ENCODE measurements at places on chromosomes 6 and 20. TPM values are rescaled to one million over a fixed set of nuclear protein-coding genes. Genes with fewer than 3 reads are reported as not detected.

The SLA2 gene
- total RNA-seq = not detected

- H3K4me1 ChIP-seq = no peaks in the 10 kb centered on the region
- DNase-seq = no peak
- no peaks in the 10 kb centered on the region for H3K36me3 ChIP-seq
- no peak overlapping the region for H3K4me3 ChIP-seq
- no peaks in the 10 kb centered on the region for H3K27me3 ChIP-seq
- no peak overlapping the region for H3K27ac ChIP-seq
Observed at GRCh38 chr6:64733433-64733832, 973.6 kb downstream of the EYS start.

DNA sequence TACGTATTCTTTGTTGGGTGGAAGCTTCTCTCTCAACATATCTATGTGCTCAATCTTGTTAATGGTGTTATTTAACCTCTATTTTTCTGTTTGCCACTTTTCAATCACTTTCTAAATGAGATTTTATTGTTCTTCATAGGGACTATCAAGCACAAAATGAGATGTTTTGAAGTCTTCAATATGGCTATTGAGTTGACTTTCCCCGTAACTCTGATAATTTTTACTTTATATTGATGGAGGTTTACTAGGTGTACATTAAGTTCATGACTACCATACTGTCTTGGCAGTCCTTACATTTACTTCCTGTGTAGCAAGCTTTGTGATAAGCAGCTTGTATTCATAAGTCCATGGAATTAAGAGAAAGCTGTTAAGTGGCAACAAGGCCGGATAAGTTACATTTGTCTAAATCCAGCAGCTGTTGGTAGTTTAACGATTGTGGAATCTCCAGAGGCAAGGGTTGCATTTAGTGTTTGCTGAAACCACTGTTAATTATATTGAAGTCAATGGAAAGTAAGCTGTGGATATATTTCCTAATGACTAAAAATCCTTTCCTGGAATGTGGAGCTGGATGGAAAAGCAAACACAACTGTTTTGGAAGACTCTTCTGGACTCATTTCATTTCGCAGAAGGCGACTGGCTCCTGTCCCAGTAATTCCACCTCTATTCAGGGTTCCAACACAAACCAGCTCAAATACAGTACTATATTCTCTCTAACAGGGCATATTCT lies 57.3 kb upstream of the SMIM29 start:
- H3K4me1 ChIP-seq = peaks cover 8% of the 10 kb centered on the region
- no peaks in the 10 kb centered on the region for H3K36me3 ChIP-seq
- peak overlapping the region; percentile 22 for H3K27ac ChIP-seq
- H3K27me3 ChIP-seq = no peaks in the 10 kb centered on the region

- H3K27me3 ChIP-seq = no peaks in the 10 kb centered on the region
- H3K4me1 ChIP-seq = peaks cover 30% of the 10 kb centered on the region
- H3K27ac ChIP-seq = no peak overlapping the region
- DNase-seq = no peak
Observed at GRCh38 chr6:143684486-143684885, 6.7 kb downstream of the PHACTR2 start.

The YTHDF1 gene
- 33.6 TPM for total RNA-seq

DNA sequence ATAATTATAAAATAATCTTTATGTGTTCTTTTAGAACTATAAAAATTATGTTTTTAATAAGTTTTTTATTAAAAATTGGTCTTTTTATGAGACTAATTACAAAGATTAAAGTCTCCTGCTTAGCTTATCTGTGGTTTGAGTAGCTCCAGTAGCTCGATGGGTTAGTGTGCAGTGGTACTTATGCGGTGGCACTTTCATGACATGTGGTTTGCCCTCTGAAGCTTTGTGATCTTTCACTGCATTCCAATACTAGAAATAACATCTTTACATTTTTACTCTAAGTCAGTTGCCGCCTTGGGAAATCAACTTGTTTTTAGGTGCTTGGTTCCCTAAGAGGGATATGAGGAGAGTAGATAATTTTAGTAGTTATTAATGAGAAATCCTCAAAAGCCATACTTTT lies 699.5 kb upstream of the FLRT3 start:
- H3K36me3 ChIP-seq = no peaks in the 10 kb centered on the region
- no peak overlapping the region for H3K4me3 ChIP-seq
- no peak for DNase-seq
- no peak overlapping the region for H3K27ac ChIP-seq

DNA sequence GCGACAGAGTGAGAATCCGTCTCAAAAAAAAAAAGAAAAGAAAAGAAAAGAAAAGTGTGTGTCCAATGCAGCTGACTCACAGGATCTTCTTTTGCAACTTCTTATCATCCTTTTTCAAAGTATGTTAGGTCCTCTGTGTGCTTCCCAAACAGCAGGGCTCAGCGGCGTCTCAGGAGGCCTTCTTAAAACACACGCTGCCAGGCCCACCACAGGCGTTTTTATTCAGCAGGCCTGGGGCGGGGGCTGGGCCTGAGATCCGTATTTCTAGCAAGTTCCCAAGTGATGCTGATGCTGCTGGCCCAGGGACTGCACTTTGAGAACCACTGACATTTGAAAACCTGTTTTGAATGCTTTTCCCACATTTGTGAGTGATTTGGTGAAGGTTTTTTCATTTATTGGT lies 57.1 kb downstream of the PSMG4 start:
- H3K27ac ChIP-seq = no peak overlapping the region
- no peak overlapping the region for H3K4me3 ChIP-seq
- no peaks in the 10 kb centered on the region for H3K27me3 ChIP-seq
- no peak for DNase-seq

The LY6G6F gene
- not detected for total RNA-seq

GRCh38 chr6:161498359-161498758 lies 224.5 kb upstream of the AGPAT4 start:
- no peak overlapping the region for H3K27ac ChIP-seq
- H3K27me3 ChIP-seq = no peaks in the 10 kb centered on the region
- H3K36me3 ChIP-seq = no peaks in the 10 kb centered on the region
- no peak for DNase-seq

The PRR18 gene
- total RNA-seq = not detected

GRCh38 chr20:58389324-58389967 lies 417 bp downstream of the VAPB start:
- no peaks in the 10 kb centered on the region for H3K36me3 ChIP-seq
- H3K4me1 ChIP-seq = peaks cover 20% of the 10 kb centered on the region
- peak overlapping the region; percentile 68 for H3K4me3 ChIP-seq
- peak; percentile 48 for DNase-seq
- peak overlapping the region; percentile 96 for H3K27ac ChIP-seq

- no peaks in the 10 kb centered on the region for H3K27me3 ChIP-seq
- DNase-seq = peak; percentile 71
- H3K27ac ChIP-seq = peak overlapping the region; percentile 73
Observed at GRCh38 chr6:16236631-16237199, 1.7 kb upstream of the GMPR start.

- H3K27me3 ChIP-seq = no peaks in the 10 kb centered on the region
- no peak for DNase-seq
- H3K4me1 ChIP-seq = no peaks in the 10 kb centered on the region
- no peak overlapping the region for H3K27ac ChIP-seq
Observed at GRCh38 chr6:15927531-15928225, 201.2 kb upstream of the MYLIP start.

The PLA2G7 gene
- total RNA-seq = not detected

GRCh38 chr20:36096435-36096834 lies 58.1 kb upstream of the EPB41L1 start:
- no peaks in the 10 kb centered on the region for H3K36me3 ChIP-seq
- peaks cover 15% of the 10 kb centered on the region for H3K27me3 ChIP-seq
- H3K4me3 ChIP-seq = no peak overlapping the region
- peaks cover 16% of the 10 kb centered on the region for H3K4me1 ChIP-seq
- H3K27ac ChIP-seq = peak overlapping the region; percentile 88
- DNase-seq = no peak

DNA sequence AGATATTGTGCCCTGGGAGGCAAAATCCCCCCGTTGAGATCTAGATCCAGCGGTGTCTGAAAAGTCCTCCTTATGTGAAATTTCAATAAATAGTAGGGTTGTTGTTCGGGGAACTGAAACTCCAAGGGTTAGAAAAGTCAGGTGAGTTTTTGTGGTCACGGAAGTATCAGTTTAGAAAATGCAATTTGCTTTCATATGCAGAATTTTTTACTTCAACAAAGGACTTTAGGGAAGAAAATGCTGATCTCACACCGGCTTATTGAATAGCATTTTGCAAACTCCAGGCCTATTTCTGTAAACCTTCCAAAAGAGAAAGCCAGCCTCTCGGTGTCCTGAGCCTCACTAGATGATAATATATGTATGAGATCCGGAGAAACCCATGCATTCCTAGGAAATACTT lies 254.7 kb downstream of the TSHZ2 start:
- no peak for DNase-seq
- no peaks in the 10 kb centered on the region for H3K4me1 ChIP-seq
- no peak overlapping the region for H3K27ac ChIP-seq
- H3K4me3 ChIP-seq = no peak overlapping the region
- H3K27me3 ChIP-seq = no peaks in the 10 kb centered on the region

The EPHA7 gene
- total RNA-seq = 3.6 TPM

DNA sequence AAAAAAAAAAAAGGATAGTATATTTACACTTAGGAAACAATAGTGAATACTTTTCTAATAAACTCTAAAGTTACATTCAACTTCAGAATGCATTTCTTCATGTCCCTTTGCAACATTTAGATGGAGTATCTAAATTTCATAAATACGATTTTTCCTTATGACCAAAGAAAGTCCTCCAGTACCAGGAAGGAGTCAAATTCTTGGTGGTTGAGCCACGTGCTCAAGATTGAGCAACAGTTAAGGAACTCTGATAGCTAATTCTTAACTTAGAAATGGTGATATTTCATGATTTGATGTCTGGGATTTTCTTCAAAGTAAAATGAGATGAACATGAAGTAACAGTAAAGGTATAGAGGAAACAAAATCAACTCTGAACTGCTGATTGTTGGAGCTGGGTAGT lies 92.7 kb downstream of the SASH1 start:
- H3K4me3 ChIP-seq = no peak overlapping the region
- H3K36me3 ChIP-seq = no peaks in the 10 kb centered on the region
- H3K27me3 ChIP-seq = no peaks in the 10 kb centered on the region
- H3K4me1 ChIP-seq = no peaks in the 10 kb centered on the region

GRCh38 chr20:25314497-25315417 lies 66.9 kb downstream of the PYGB start:
- no peaks in the 10 kb centered on the region for H3K36me3 ChIP-seq
- no peaks in the 10 kb centered on the region for H3K27me3 ChIP-seq
- H3K4me3 ChIP-seq = no peak overlapping the region
- peak; percentile 3 for DNase-seq
- H3K4me1 ChIP-seq = peaks cover 19% of the 10 kb centered on the region

- H3K4me3 ChIP-seq = no peak overlapping the region
- no peaks in the 10 kb centered on the region for H3K27me3 ChIP-seq
- no peaks in the 10 kb centered on the region for H3K36me3 ChIP-seq
- no peaks in the 10 kb centered on the region for H3K4me1 ChIP-seq
Observed at GRCh38 chr6:152595499-152595898, 41.7 kb downstream of the SYNE1 start.
